T-helper 17 cell (primary cell): ENCODE measurements at places on chromosomes 5 and 9. TPM values are rescaled to one million over a fixed set of nuclear protein-coding genes. Genes with fewer than 3 reads are reported as not detected.

- H3K4me3 ChIP-seq: no peak overlapping the region
- peaks cover 27% of the 10 kb centered on the region for H3K27me3 ChIP-seq
- no peaks in the 10 kb centered on the region for H3K4me1 ChIP-seq
- DNase-seq: no peak
- H3K27ac ChIP-seq: no peak overlapping the region
Measured at GRCh38 chr5:72377910-72378638, 57.9 kb downstream of the PTCD2 start.

DNA sequence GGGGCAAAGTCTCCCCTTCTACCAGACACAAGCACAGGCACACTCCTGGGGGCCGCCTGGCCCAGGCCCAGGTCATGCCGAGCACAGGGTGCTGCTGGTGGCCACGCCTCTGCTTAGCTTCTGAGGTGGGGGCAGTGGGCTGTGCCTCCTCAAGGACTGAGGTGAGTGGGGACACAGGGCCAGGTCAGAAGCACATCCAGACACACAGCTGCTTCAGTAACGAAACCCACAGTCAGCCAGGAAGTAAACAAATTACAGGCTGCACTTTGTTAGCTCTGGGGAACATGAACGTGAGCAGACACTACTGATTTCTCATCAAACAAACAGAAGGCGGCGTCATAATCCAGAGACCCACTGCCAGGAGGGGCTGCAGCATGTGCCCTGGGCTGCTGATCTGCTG, 192.4 kb downstream of the HSPA4 start:
- no peaks in the 10 kb centered on the region for H3K36me3 ChIP-seq
- H3K4me3 ChIP-seq: no peak overlapping the region
- peaks cover 7% of the 10 kb centered on the region for H3K27me3 ChIP-seq
- peaks cover 18% of the 10 kb centered on the region for H3K4me1 ChIP-seq
- H3K27ac ChIP-seq: peak overlapping the region; percentile 75

- DNase-seq: no peak
- H3K4me3 ChIP-seq: no peak overlapping the region
- no peaks in the 10 kb centered on the region for H3K36me3 ChIP-seq
- H3K27ac ChIP-seq: no peak overlapping the region
Measured at GRCh38 chr9:90966031-90966290, 164.3 kb downstream of the SYK start.

DNA sequence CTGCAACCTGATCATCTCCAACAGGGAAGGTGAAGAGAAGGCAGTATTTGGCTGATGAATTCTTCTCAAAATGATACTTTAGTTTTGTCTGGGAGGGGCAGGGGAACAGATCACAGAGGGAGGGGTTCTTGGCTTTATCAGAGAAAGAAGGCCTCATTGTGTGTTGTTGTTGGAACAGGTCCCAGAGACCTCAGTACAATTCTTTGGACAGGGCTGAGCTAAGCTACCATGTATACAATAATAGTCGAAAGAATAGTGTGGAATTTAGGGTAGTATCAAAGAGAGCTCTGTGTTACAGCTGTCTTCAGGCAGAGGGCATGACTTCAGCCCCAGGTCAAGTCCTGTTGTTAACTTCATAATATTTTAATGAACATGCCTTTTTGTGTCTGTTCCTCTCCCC, 39.9 kb downstream of the ARHGAP26 start:
- peaks cover 2% of the 10 kb centered on the region for H3K36me3 ChIP-seq
- no peaks in the 10 kb centered on the region for H3K27me3 ChIP-seq
- no peak overlapping the region for H3K27ac ChIP-seq
- no peak for DNase-seq

GRCh38 chr5:158869854-158870253, 229.9 kb downstream of the EBF1 start:
- peaks cover 2% of the 10 kb centered on the region for H3K4me1 ChIP-seq
- no peak overlapping the region for H3K27ac ChIP-seq
- H3K36me3 ChIP-seq: peaks cover 4% of the 10 kb centered on the region
- no peak for DNase-seq
- peaks cover 7% of the 10 kb centered on the region for H3K27me3 ChIP-seq
- H3K4me3 ChIP-seq: no peak overlapping the region

- no peaks in the 10 kb centered on the region for H3K36me3 ChIP-seq
- H3K27ac ChIP-seq: no peak overlapping the region
- no peak for DNase-seq
- peaks cover 56% of the 10 kb centered on the region for H3K27me3 ChIP-seq
- H3K4me3 ChIP-seq: no peak overlapping the region
Measured at GRCh38 chr5:112685386-112685785, 52.3 kb upstream of the APC start.

DNA sequence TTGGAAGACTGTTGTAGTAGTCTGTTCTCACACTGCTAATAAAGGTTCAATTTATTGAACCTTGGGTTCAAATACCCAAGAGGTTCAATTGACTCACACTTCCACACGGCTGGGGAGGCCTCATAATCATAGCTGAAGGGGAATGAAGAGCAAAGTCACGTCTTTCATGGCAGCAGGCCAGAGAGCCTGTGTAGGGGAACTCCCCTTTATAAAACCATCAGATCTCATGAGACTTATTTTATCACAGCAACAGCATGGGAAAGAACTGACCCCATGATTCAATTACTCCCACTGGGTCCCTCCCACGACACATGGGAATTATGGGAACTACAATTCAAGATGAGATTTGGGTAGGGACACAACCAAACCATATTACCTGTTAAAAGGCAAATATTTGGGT, 268.2 kb downstream of the TMEM167A start:
- H3K4me3 ChIP-seq: no peak overlapping the region
- peaks cover 5% of the 10 kb centered on the region for H3K27me3 ChIP-seq
- no peaks in the 10 kb centered on the region for H3K36me3 ChIP-seq
- H3K27ac ChIP-seq: no peak overlapping the region
- peaks cover 2% of the 10 kb centered on the region for H3K4me1 ChIP-seq

DNA sequence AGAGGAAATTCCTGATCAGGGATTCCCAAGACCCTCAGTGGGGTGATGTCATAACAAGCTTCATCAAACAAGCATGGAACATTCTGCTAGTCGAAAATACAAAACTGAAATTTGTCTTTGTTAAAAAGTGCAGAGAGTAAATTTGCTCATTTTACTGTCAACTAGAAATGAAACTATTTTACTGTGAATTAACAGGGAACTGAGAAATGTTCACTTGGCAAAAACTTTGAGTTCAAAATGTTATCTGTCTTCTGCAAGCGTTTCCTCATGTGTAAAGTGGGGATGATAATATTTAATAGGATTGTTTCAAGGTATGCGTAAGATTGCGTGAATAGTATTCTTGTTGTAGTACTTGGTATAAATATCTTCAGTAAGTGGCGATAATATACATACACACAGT, 45.4 kb downstream of the ALDH1A1 start:
- H3K27me3 ChIP-seq: peaks cover 24% of the 10 kb centered on the region
- no peak overlapping the region for H3K27ac ChIP-seq
- no peaks in the 10 kb centered on the region for H3K36me3 ChIP-seq
- no peak for DNase-seq
- no peak overlapping the region for H3K4me3 ChIP-seq

GRCh38 chr5:136054142-136055019, 25.6 kb downstream of the TGFBI start:
- no peak overlapping the region for H3K27ac ChIP-seq
- no peaks in the 10 kb centered on the region for H3K36me3 ChIP-seq
- H3K4me1 ChIP-seq: peaks cover 5% of the 10 kb centered on the region
- H3K27me3 ChIP-seq: peaks cover 7% of the 10 kb centered on the region
- no peak overlapping the region for H3K4me3 ChIP-seq
- DNase-seq: no peak

DNA sequence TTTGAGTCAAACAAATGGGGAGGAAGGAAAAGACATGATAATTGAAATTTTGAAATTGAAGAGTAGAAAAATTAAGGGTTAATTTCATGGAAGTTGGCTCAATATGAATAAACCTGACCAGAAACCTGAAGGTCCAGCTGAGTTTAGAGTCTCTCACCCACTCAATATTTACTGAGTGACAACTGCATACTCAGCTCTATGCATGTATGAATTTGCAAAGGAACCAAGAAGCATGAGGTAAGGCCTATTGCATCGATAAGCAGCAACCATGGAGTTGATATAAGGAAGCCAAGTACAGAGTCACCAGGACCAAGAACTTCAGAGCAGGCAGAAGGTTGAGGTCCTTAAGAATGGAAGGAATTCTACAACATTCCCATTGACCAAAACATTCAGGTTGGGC, 163.4 kb downstream of the SEMA5A start:
- H3K27ac ChIP-seq: no peak overlapping the region
- no peaks in the 10 kb centered on the region for H3K4me1 ChIP-seq
- H3K36me3 ChIP-seq: no peaks in the 10 kb centered on the region

DNA sequence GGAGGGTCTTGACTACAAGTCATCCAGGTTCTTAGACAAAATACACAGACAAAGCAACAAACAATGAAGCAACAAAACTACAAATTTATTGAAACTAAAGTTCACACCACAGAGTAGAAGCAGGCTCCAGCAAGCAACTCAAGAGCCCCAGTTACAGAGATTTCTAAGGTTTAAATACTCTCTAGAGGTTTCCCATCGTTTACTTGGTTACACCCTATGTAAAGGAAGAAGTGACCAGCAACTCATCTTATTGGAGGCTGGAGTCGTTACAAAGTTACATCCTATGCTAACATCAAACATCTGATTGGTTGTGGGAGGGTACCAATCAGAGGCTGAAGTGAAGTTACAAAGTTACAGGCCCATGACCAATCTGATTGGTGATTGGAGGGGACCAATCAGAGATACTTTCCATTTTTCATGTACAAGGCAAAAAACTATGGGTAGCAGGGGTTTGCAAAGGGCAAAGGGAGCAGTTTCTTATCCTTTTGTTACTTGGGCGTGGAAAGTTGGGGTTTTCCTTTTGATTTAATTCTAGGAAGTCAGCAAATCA, 2292.6 kb upstream of the C9orf72 start:
- H3K4me3 ChIP-seq: no peak overlapping the region
- no peaks in the 10 kb centered on the region for H3K36me3 ChIP-seq
- H3K27me3 ChIP-seq: no peaks in the 10 kb centered on the region
- H3K4me1 ChIP-seq: no peaks in the 10 kb centered on the region
- H3K27ac ChIP-seq: no peak overlapping the region

DNA sequence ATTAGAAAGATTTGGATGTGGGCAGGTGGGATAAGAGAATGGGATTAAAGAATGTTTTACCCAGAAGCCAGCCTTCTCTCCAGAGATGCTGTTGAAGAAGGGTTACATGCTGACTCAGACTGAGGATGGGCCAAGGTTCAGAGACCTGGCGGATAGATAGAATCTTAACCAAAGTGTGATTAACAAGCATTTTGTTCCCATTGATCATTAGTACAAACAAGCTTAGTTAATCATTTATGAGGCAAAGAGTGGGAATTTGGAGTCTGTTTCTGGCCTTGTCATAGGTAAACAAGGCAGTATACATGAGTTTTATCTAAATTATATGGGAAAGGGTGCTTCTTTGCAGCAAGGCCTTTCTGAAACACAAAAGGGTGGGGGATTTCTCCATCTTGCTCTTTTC, 20.8 kb upstream of the DTWD2 start:
- no peak overlapping the region for H3K27ac ChIP-seq
- H3K27me3 ChIP-seq: peaks cover 4% of the 10 kb centered on the region
- H3K4me3 ChIP-seq: no peak overlapping the region
- DNase-seq: no peak
- no peaks in the 10 kb centered on the region for H3K4me1 ChIP-seq

DNA sequence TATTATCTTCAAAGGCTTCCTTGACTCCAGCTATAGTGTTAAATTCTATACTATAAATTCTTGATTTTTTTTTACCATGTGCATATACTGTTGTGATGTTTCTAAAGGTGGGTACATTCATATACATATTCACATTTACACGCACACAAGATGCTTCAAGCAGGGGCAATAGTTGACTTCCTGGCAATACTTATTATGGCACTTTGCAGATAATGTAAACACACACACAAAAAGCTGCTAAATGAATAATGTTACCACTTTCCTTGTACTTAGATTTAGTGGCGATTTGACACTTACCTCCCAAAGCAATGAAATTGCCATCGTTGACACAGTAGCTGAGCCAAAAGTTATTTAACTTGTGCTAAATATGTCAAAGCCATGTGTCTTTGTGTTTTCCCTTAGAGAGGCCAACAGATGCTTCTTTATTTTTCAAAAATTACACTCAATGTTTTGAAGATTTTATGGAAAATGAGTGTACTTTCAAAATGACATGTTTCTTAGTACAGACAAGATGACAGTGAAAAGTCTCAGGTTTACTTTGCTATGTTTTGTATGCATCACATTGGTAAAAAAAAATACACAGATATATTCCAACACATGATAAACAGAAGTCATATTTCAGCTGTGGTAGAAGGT, 12.2 kb upstream of the ERAP2 start:
- H3K4me3 ChIP-seq: no peak overlapping the region
- no peak for DNase-seq
- H3K27ac ChIP-seq: no peak overlapping the region
- H3K27me3 ChIP-seq: peaks cover 15% of the 10 kb centered on the region

GRCh38 chr9:2502210-2502609, 119.4 kb upstream of the VLDLR start:
- H3K27me3 ChIP-seq: no peaks in the 10 kb centered on the region
- H3K27ac ChIP-seq: no peak overlapping the region
- no peaks in the 10 kb centered on the region for H3K36me3 ChIP-seq
- no peaks in the 10 kb centered on the region for H3K4me1 ChIP-seq

DNA sequence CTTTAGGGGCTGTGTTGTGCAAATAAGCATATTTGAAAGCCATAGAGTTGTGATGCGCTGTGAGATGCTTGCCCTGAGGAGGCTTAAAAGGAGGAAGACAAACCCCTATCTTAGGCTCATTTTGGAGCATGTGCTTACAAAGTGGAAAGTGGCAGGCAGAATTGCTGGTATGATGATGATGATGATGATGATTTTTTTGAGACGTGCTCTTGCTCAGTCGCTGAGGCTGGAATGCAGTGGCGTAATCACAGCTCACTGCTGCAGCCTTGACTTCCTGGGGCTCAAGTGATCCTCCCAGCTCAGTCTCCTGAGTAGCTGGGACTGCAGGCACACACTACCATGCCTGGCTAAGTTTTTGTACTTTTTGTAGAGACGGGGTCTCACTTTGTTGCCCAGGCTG, 1.7 kb downstream of the CNOT8 start:
- H3K36me3 ChIP-seq: peaks cover 9% of the 10 kb centered on the region
- H3K4me3 ChIP-seq: peak overlapping the region; percentile 99
- H3K27me3 ChIP-seq: no peaks in the 10 kb centered on the region
- H3K27ac ChIP-seq: peak overlapping the region; percentile 98

GRCh38 chr9:69499407-69499806, 172.8 kb downstream of the APBA1 start:
- no peaks in the 10 kb centered on the region for H3K36me3 ChIP-seq
- H3K27ac ChIP-seq: no peak overlapping the region
- no peaks in the 10 kb centered on the region for H3K27me3 ChIP-seq
- peaks cover 24% of the 10 kb centered on the region for H3K4me1 ChIP-seq

GRCh38 chr5:6819521-6819920, 106.3 kb downstream of the TENT4A start:
- no peak overlapping the region for H3K4me3 ChIP-seq
- H3K27me3 ChIP-seq: peaks cover 30% of the 10 kb centered on the region
- no peaks in the 10 kb centered on the region for H3K36me3 ChIP-seq
- DNase-seq: no peak
- H3K4me1 ChIP-seq: no peaks in the 10 kb centered on the region

Gene DOK3
- total RNA-seq: 8.0 TPM

Gene CCDC171
- 0.52 TPM for total RNA-seq

Gene NFIB
- total RNA-seq: 0.76 TPM

Gene C9
- total RNA-seq: not detected

Gene GABRB2
- not detected for total RNA-seq

Gene TLR4
- 0.39 TPM for total RNA-seq

Gene FGF1
- not detected for total RNA-seq

Gene GRIN1
- not detected for total RNA-seq

Gene RNF44
- total RNA-seq: 288 TPM

Gene MED27
- total RNA-seq: 28.9 TPM

Gene SOWAHA
- not detected for total RNA-seq
